ENCODE measurements at places on chromosomes 5 and 9. TPM values are rescaled to one million over a fixed set of nuclear protein-coding genes. Genes with fewer than 3 reads are reported as not detected.

The DDX4 gene
- total RNA-seq: 0.70 TPM

The SPATA31A3 gene
- total RNA-seq: not detected

The FAM153A gene
- 52.3 TPM for total RNA-seq

The RELL2 gene
- 42.4 TPM for total RNA-seq

The LYRM7 gene
- 26.0 TPM for total RNA-seq

GRCh38 chr9:17894501-17895160 is 315.8 kb downstream of the SH3GL2 start:
- no peak for DNase-seq

DNA sequence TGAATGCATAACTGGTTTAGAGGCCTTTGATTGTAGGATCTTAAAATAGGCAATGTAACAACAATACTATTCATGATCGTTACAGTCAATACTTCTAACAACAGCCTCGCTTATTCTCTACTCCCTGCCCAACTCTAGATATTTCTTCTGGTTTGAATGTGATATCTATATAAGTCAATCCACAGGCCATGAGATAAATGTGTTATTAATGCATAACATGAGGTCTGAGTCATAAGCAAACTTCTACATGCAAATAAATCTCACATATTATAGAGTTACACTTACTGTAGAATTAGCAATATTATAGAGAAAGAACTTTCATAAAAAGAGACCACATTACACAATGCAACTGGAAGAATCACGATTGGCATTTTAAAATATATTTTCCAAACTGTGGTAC is 2.9 kb upstream of the ALDOB start:
- no peak for DNase-seq

DNA sequence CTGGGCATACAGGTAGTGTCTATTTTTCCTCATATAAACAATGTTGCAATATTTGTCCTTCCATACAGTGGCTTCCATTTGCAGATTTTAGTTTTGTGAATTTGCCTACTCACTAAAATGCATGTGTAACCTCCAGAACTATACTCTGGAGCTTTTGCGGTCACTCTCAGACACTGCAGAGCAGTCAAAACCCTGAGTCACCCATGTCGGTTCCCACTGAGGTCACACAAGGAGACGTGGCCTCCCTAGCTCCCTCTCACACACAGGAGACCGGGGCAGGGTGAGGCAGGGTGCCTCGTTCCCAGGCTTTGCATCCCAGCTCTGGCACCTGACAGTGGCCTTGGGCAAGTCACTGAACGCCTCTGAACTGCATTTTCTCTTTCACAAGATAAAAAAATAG is 55.5 kb upstream of the ZNF354A start:
- peak; percentile 13 for DNase-seq

GRCh38 chr9:32218100-32218767 is 166.2 kb upstream of the ACO1 start:
- no peak for DNase-seq

DNA sequence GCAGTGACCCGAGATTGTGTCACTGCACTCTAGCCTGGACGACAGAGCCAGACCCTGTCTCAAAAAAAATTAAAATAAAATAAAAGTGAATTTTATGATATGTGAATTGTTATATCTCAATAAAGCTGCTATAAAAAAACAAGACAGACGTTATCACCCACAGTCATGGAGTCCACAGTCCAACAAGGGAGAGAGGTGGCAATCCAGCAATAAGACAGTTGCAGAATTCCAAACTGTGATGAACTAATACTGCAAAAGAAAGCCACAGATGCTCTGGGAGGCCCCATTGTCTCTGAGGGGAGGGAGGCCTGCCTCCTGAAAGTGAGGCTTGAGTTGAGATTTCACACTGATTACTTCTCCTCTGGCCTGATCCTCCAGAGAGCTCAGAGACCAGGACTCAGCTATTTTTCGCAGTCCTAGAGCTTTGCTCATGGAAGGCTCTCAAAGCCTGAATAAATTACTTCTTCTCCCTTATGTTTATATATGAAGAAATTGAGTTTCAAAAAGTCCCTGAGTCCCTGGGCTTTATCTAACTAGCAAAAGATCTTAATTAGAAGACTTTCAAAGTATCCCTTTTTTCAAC is 28.0 kb downstream of the CCNJL start:
- DNase-seq: no peak

DNA sequence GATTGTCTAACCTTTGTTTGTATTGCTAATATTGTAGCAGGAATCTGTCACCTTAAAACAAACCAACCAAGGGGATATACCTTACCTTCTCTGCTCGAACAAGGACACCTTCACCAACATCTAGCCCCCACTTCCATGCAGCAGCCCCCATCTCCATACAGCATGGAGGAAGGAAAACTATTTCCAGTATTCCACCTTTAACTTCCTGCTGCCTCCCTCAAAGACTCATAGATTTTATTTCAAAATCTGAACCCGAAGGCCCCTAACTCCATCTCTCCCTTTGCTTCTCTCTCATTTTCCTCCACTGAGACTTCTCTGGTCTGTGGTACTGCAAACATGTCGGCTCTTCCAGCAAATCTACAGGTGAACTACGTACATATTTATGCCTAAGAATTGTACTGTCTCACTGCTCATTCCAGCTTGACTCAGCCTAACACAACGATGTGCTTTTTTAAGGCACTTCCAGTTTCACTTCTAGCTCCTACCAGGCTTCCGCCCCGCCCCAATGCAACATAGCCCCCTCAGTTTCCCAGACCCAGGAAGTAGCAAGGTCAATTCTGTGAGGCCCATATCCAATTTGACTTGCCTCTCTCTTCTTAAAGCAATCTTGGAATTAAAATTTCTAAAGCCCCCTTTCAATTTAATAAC is 70.7 kb upstream of the RNF38 start:
- DNase-seq: no peak

- no peak for DNase-seq
Measured at GRCh38 chr5:120103495-120103894, 360.6 kb upstream of the PRR16 start.

Data from dorsolateral prefrontal cortex (tissue), 122 donors.